H1 (cell line): ENCODE measurements at places on chromosomes 11 and 22.
A peak's percentile ranks its signal among the peaks of the same experiment; 100 is the strongest.

DNA sequence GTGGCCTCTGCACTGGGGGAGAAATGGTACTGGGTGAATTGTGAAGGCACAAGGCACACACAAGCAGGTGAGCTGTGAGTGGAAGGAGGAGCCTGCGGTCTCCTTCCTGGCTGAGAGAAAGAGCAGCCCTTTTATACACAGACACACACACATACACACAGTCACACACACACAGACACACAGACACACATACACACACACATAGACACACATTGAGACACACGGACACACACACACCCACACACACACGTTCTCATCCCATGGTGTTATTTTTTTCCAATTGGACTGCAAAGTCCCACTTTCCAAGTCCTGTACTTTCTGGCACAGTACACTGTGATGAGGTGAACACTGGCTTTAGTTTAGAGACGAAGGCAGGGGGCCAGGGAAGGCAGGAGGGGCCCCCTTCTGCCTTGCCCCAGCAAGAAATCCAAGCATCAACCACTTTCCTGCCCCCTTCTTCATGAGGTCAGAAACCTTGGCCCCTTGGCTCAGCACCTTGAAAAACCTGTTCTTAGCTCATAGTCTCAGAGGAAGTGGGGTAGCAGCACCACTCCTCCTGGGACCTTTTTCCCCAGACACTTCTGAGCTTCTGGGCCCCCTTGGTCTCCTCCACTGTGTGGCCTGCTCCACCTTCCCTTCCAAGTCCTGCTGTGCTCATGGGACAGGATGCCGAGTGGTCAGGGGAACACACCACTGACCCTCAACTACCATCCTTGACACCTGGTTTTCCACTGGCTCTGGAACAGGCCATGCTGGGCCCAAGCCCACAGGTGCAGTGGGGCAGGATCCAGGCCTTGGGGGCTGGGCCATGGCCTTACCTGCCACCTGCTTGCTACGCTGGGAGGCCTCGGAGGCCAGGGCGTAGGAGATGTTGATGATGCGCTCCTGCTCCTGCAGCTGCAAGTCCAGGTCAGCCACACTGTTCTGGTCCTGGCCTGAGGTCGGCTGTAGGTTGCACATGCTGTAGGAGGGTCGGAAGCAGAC lies 43.8 kb downstream of the C11orf58 start:
- no peak for DNase-seq

DNA sequence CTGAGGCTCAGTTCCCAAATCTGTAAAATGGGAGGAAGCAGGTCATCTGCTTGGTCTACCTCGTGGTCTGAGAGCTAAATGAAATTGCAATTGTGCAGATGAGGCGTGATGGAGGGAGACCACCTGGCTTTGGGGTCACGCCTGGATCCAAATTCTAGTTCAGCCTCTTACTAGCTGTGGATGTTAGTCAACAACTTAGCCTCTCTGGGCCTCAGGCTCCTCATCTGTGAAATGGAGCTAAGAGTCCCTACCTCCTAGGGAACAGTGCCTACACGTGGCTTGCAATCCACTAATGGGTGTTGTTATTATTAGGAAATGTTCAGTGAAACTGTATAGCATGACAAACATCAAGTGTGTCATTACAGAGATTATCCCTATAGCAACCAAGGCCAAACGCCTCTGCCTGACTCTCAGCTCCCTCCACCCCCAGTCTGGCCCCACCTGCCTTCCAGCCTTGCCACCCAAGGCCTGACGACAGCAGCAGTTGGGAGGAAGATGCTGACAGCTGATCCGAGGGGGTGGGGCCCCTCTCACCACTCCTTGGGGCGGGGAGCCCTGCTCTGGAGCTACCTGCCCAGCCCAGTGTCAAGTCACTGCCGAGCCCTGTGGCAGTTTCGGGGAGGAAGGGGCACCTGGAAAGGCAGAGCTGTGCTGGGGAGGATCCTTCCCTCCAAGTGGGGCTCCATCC lies 1.7 kb upstream of the RHOD start:
- DNase-seq, result no peak

GRCh38 chr11:128336203-128336602 lies 251.2 kb downstream of the ETS1 start:
- DNase-seq, result no peak

DNA sequence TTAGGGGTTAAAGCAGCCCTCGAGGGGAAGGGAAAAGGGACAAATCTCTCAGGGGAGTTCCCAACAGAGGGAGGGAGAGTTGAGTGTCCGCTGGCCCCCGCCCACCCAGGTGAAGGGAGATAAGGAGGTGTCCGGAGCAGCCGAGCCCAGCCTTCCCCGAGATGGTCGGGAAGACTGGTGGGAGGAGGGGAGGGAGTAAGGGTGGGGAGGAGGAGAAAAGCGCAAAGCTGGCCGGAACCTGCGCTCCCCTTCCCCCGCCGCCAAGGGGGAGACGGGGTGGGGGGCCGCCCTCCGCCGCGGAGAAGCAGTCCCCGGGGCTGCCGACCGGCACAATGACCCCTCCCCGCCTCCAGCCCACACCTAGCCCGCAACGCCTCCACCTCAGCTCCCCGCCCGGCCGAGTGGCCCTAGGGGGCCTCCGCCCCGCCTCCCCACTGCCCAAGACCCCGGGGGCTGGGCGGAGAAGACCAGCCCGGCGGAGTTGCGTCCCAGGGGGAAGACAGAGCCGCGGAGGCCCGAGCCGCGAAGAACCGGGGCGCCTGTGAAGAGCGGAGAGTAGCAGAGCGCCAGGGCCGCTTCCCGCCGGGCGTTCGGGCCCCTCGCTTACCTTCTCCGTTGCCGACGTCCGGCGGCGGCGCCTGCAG lies 479 bp downstream of the RSF1 start:
- peak; percentile 83 for DNase-seq

GRCh38 chr11:100670140-100670539 lies 16.9 kb upstream of the ARHGAP42 start:
- DNase-seq, result no peak

DNA sequence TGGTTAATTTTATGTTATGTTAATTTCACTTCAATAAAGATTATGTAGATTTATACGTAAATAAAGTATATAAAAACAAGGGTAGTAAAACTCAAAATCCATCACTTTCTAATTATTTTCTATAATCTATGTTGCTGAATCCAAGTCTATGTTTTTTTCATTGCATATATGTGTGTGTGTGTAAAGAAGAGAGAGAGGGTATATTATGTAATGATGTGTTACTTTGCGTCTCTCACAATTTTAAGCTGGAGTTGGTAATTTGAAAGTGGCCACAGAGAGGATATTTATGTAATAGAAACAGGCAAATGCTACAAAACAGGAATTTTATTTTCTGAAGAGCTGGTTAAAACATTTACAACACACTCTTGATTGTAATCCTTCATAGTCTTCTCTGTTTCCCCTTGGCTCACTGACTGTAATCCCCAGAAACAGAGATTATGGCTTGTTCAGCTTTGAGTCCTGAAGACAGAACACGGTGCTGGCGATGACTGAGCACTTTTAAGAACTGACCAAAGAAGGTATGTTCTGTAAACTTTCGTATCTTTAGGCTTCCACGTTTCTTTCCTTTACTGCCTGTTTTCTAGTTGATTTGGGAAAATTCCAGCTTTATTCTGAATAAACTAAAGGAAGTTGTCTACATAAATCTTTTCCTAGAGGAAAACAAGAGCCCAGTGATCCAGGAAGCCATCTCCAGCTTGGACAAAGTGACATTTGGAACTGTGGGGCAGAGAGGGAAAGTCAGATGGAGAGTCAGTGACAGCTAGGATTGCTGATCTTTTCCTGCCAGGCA lies 43.6 kb downstream of the OR2AG2 start:
- DNase-seq, result no peak

GRCh38 chr22:41001722-41002122 lies 50.5 kb downstream of the RBX1 start:
- DNase-seq, result no peak

GRCh38 chr22:21074102-21074715 lies 28.5 kb downstream of the LRRC74B start:
- no peak for DNase-seq

- no peak for DNase-seq
Observed at GRCh38 chr11:134630861-134631260, 218.8 kb upstream of the B3GAT1 start.

DNA sequence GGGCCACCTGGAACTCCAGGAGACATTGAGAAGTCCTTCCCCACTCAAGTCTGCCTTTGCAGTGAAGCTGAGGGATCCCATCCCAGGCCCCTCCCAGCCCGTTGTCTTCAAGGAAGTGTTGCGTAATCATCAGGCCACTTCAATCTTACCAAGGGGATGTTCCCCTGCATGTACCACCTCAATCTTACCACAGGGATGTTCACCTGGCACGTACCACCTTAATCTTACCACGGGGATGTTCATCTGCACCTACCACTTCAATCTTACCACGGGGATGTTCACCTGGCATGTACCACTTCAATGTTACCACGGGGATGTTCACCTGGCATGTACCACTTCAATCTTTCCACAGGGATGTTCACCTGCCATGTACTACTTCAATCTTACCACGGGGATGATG lies 108.0 kb upstream of the SYN3 start:
- DNase-seq, result no peak

DNA sequence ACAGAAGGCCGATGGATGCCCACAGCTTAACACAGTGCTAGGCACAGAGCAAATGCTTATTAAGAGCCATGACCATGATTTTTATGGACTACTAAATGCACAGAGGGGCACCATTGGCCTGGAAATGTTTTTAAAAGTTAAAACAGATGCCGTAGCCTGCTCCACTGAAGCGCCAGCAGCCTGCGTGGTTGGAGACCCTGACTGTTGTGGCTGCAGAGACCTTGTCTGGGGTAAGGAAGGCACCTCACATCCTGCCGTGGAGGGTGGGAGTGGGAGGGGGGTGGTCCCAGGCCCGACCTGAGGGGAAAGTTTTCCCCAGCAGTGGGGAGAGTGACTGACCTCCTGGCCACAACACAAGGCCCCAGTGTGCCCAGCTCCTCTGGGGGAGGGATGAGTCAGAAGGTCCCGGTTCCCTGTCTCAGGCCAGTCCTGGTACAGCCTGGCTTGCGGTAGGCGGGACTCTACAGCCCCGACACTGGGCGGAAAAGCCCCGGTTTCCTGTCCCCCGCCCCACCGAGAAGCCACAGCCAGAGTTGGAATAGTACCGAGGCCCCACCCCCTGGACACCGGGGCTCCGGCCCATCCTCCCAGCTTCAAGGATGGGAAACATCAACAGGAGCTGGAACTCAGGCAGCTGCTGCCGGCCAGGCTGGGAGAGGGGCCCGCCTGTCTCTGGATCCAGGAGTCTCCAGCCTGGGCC lies 7.0 kb downstream of the CHST1 start:
- DNase-seq, result peak; percentile 50

DNA sequence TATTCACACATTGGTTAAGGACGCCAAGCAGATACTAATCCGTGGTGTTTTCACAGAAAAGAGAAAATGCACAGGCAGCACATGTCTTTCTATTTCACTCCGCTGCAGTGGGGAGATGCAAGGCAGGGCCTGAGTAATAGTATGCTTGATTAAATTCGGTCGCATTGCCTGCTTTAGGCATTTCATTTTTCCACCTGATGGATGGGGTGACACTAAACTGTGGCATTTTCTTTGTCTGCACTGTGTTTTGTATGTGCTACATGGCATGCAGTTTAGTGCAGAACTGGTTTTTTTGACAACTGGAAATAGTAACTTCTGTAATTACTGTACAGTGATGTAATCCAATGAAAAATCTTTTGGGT lies 94.9 kb downstream of the SLC17A6 start:
- no peak for DNase-seq

DNA sequence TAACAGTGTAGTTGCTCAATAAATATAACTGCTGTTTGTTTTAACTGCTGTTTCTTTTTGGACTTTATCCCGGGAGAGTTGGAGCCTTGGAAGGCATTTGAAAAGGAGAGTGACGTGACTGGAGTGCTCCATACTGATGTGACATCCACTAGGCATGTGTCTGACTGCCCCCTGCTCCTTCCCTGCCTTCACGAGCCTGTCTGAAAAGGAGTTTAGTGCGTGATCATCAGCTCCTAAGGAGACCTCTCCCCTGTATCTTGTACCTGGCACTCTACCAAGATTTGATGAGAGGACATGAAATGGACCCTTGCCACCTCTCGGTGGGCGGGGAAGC lies 22.9 kb downstream of the ZBTB16 start:
- no peak for DNase-seq

GRCh38 chr11:40819230-40819629 lies 640.2 kb downstream of the LRRC4C start:
- DNase-seq, result no peak

- no peak for DNase-seq
Observed at GRCh38 chr11:65861533-65862183, 1.4 kb downstream of the MUS81 start.

DNA sequence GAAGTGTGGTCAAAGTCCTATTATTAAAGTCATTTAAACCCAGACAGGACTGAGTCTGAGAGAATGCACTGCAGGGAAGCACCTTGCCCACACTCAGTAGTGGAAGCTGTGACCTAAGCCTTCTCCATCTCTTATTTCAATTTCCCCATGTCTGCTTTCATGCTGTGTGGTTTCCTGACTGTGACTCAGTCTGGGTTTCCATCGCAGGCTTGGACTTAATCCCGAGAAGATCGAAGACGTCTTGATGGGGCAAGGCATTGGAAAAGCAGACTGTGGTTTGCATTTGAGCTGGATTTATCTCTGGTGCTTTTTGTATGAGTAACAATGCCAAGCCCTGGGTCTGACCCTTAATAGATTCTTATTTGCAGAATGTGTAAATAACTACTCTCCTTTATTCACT lies 238.9 kb downstream of the NTM start:
- DNase-seq, result no peak
